ENCODE measurements at places on chromosomes 4 and X.

DNA sequence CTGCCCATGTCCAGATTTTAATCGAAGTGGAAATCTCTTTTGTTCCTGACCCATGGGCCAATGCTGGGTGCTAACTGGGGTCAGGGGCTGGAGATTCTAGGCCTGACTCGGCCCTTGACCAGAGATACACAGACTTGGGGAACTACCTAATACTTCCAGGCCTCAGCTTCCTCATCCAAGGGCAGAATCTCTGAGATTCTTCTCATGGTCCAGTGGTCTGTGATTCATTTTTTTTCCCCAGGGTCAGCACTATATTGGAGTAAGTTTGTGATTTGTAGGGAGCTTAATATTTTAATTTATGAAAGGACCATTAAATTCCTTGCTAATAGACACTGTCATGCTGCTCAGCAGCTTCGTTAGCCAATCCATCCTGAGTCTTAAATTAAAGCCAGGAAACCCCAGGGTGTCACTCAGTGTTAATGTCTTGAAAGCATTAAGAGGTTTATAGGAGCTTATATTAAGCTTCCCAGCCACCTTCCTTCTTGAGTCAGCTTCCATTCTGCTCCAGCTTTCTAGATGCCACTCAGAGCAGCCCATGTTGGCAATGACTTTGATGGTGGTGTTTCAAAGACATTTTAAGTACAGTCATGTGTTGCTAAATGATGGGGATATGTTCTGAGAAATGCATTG is 27.0 kb upstream of the PROM1 start:
- no peak for DNase-seq

DNA sequence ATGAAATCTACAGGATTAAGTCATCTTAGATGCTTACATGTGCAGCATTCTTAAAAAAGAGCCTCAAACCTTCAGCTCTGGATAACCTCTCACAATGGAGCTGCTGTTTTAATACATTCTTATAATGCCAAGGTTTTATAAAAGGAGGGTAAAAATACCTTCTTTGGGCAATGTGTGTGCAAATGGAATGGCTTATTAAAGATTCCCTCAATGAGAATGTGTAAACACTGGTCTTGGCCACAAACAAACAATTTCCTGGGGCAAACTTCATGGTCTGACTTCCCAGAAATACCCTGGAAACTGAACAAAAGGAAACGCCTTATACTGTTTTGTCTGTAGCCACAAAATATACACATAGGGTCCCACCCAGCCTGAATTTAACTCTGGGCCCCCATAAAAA is 148.6 kb upstream of the INTU start:
- DNase-seq: no peak

DNA sequence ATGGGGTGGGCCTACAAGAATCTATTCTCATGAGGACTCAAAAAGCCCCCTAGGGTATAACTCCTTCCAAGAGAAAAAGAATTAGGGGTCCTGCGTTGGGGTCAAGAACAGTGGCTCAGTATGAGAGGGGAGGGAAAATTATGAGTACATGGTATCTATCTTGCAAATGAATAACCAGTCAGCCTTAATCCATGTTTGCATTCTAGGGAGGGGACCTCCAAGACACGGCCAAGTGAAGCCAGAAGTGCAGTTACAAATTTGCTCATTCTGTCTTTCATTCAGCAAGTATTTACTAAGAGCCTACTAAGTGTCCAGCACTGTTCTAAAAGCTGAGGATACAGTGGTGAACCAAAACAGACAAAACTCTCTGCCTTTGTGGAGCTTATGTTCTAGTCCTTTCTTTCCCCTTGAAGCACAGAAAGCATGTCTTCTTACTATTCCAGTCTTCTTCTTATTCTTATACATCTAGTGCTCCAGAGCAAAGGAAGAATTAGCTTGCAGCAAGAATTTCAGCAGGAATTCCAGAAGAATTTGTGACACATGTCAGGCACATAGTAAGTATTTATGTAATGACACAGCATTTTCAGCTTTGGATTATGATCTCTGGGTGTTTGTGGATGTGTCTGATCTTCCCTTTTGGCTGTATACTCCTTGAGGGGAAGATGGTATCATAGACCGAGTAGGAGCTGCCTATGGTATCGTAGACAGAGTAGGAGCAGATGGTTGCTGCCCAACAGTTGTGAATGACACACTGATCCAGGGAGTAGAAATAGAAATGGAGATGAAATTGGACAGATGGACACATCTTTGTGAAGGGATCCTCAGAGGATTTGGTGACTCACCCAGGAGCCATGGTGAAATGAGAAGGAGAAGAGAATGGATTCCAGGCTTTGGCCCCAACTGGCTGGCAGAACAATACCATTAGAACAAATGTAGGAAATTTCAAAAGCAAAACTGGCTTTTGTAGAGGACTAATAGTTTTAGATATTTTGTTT is 75.9 kb downstream of the COQ2 start:
- DNase-seq: no peak

DNA sequence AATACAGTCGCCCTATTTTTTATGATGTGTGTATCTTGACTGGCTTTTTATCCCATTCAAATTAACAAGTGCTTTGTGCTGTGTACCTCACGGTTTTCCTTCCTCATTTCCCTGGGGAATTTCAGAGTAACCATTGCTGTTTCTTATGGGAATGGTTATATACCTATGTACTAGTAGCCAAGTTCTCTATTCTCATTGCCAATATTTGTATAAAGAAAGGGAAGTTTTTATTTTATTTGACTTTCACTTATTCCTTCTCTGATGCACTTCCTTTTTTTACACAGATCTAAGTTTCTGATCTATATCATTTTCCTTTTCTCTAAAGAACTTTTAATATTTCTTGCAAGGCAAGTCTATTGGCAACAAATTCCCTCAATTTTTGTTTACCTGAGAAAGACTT is 181.3 kb downstream of the SOWAHB start:
- no peak for DNase-seq

GRCh38 chr4:60201052-60201673 is 999.0 kb upstream of the ADGRL3 start:
- no peak for DNase-seq

- DNase-seq: no peak
Measured at GRCh38 chr4:169136330-169136729, 126.3 kb upstream of the CBR4 start.

- DNase-seq: no peak
Measured at GRCh38 chr4:141637565-141637964, 1.2 kb downstream of the IL15 start.

GRCh38 chr4:27081675-27082586 is 221.3 kb downstream of the STIM2 start:
- no peak for DNase-seq

DNA sequence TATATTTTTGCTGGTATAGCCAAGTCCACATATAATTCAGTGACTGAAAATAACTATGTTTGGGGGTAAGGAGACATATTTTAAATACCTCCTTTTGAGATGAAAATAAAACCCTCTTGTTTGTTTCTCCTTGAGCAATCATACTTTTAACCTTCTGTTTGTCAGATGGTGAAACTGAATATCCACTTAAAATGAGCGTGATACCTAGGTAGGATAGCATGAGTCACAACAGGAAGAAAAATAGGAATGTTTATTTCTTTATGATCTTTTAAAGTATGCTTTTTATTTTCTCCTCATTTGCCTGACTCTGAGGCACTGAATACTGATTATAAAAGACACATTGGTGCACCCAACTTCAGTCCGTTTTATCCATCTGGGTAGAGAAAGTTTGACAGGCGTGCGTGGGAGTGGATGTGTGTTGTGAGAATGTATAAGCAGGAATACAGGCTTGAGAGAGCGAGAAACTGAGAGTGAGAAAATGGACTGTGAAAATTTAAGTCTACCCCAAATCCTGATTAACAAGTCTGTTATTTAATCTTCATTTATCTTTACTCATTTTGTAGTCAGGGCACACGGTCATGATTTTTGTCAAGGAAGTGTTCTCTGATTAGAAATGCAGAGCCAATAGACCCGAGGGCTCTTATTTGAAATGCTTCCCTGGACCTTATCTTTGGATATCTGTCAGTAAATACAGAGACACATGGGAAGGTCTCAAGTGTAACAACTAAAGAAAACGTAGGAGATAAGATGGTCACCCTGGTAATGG is 62.1 kb upstream of the ANTXR2 start:
- DNase-seq: no peak

GRCh38 chr4:167185465-167185864 is 48.8 kb downstream of the SPOCK3 start:
- DNase-seq: no peak

GRCh38 chr4:7391637-7392437 is 42.9 kb downstream of the PSAPL1 start:
- peak; percentile 10 for DNase-seq

- no peak for DNase-seq
Measured at GRCh38 chr4:143230683-143231082, 46.0 kb downstream of the USP38 start.

DNA sequence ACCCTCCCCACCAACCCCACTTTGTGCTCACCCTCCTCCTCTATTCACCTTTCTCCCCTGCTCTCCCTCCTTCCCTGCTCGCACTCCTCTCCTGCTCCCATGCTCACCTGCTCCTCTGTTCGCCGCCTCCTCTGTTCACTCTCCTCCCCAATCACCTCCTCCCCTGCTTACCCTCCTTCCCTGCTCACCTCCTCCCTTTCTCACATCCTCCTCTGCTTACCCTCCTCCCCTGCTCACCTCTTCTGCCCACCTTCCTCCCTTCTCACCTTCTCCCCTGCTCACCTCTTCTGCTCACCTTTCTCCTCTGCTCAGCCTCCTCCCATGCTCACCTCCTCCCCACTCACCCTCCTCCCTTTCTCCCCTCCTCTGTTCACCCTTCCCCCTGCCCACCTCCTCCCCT is 357.2 kb downstream of the UNC5C start:
- no peak for DNase-seq

GRCh38 chr4:69684804-69685203 is 31.8 kb upstream of the UGT2A1 start:
- DNase-seq: no peak

- peak; percentile 33 for DNase-seq
Measured at GRCh38 chr4:77734928-77735327, 84.2 kb downstream of the CNOT6L start.

DNA sequence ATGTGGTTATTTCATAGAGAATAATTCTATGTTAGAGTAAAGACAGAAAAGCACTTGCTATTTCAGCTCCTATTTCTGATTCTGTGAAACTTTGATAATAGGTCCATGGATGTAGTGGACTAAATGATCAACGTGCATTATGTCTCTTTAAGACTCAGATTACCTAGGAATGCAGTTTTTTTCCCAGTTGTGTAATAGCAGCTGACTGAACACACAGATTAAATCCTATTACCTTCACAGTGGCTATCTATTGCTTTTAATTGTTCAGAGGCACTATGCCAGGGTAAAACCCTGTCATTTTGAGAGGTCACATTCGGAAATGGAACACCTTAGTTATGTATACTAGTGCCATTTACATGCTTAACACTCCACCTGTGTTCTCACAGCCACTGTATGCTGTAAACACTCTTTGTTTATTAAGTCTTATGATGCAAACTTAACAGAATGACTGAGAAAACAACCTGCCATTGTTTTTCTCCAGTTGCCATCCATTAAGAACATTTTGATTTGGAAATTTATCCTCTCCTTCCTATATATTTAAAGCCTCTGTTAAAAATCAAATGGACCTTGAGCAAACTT is 70.5 kb downstream of the HPGD start:
- no peak for DNase-seq

- DNase-seq: no peak
Measured at GRCh38 chr4:37715889-37716402, 29.8 kb upstream of the RELL1 start.

- DNase-seq: no peak
Measured at GRCh38 chr4:81453024-81453423, 18.7 kb downstream of the RASGEF1B start.

DNA sequence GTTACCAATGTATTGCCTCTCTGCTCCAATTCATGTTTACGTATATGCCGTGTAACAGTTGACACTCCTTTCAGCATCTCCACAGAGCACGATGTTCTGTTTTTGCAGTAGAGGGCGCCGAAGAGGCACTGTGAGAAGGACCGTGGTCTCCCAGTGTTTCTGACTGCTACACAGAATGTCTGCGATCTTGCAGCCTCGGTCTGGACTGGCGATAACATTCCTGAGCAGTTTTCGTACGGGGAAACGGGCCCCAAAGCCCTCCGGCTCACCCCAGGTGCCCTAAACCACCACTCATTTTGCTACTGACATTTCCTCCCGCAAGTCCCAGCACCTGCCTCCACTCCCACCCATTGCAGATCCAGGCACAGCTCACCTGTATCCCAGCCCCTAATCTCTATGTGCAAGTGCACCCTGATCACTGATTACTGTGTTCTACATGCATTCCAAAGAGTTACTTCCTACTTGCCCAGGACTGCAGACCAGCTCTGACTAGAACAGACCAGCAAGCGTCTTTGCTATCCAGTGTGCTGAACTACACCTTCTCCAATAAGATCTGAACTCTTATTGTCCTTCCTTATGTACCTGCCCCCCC is 12.4 kb upstream of the NFXL1 start:
- peak; percentile 61 for DNase-seq

DNA sequence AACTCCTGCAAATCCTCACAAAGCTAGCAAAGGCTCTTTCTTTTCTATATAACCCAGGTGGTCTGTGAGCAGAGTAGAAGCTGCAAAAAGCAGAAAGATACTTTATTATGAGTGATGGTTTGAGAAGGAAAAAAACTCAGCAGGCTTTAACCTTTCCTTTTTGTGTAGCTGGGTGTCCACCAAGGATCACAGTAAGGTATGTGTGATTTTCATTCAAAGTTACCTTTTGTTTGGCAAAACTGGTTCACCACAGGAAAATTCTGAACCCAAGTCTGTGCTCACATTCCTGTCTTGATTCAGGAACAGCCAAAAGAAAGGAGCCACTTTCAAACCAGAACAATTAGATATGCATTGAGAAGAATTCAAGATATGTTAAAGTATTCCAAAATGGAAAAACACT is 35.7 kb downstream of the FRAS1 start:
- no peak for DNase-seq

- no peak for DNase-seq
Measured at GRCh38 chr4:41485041-41485440, 52.9 kb upstream of the LIMCH1 start.

- no peak for DNase-seq
Measured at GRCh38 chrX:34879886-34880285, 62.7 kb upstream of the FAM47B start.

DNA sequence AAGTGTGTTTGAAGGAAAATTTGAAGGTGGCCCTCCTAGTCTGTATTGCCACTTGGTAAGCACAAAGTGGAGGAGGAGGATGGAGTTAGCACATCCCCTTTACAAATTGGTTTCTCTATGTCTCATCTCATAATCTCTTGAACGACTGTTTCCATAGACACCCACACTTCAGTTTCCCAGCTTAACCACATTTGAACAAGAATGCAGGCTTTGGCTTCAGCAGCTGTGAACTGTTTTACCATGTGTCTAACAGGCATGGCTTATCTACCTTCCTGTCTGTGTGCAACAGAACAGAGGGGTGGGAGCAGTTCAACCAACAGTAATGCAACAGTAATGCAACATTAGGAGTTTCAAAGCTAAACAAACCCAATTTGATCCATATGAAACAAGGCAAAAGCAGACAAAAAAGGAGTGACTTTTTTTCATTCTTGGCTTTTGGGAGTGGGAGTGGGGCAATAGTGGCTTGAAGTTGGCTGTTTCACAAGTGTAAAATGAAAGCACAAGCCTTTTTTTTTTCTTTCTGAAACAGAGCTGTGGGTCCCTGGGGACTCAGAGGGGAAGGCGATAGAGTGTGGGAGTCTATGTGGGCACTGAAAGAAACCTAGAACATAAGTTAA is 108.0 kb downstream of the ITM2A start:
- no peak for DNase-seq

GRCh38 chrX:119682019-119682989 is 10.7 kb downstream of the SEPTIN6 start:
- no peak for DNase-seq
